Right hindlimb (tissue), 1 donor: ENCODE measurements at places on chromosomes 13 and 19.

GRCh38 chr13:20221772-20222171 is 10.3 kb downstream of the GJB6 start:
- no peak for DNase-seq

GRCh38 chr13:94711561-94712286 is 621 bp downstream of the SOX21 start:
- peak; percentile 40 for DNase-seq

DNA sequence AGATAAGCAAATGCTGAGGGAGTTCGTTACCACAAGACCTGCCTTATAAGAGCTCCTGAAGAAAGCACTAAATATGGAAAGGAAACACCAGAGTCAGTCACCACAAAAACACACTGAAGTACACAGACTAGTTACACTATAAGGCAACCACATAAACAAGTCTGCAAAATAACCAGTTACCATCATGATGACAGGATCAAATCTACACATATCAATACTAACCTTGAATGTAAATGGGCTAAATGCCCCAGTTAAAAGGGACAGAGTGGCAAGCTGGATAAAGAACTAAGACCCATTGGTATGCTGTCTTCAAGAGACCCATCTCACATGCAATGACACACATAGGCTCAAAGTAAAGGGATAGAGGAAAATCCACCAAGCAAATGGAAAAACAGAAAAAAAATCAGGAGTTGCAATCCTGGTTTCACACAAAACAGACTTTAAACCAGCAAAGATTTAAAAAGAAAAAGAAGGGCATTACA is 26.6 kb downstream of the CCDC122 start:
- DNase-seq, result no peak

DNA sequence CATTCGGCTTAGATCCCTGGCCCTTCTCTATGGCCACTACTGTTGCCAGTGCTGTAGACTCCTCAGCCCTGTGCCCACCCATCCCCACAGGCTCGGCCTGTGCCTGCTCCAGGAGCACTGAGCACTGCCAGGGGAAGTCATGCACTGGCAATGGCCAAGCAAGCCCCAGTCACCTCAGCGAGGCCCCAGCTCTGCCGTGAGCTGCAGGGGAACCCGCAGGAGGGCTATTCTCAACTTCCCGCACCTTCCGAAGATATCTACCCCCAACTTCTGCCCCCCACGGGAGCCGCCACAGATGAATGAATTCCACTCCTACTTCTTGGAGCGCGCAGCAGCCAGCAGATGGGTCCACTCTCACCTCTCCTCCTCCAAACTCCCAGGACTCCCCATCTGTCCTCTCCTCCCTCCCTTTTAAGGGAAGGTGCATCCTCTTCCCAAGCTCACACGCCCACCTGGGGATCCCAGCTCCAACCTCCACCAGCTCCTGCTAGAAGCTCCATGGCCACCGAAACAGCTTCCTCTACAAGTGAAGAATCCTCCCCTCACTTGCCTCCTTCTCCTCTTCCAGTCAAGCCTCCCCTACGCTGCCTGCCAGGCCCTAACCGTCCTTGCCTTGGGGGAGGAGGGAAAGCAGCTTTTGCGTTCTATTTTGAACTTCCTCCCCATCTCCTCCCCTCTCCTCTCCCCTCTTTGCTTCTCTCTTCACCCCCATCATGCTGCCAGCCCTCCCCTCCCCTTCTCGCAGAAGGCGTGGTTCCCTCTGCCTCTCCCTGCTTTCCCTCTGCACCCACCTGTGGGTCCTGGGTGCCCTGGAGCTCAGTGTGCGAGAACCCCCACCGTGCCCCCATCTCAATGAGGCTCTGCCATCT is 52.2 kb downstream of the PEPD start:
- no peak for DNase-seq

- no peak for DNase-seq
These were observed 43.0 kb downstream of the STK24 start for GRCh38 chr13:98533912-98534311.
